ENCODE measurements at places on chromosomes 11 and 22. TPM values are rescaled to one million over a fixed set of nuclear protein-coding genes. Genes with fewer than 3 reads are reported as not detected.

- DNase-seq: no peak
Measured at GRCh38 chr11:28793282-28793738, 685.1 kb downstream of the METTL15 start.

The MMP27 gene
- total RNA-seq: not detected

DNA sequence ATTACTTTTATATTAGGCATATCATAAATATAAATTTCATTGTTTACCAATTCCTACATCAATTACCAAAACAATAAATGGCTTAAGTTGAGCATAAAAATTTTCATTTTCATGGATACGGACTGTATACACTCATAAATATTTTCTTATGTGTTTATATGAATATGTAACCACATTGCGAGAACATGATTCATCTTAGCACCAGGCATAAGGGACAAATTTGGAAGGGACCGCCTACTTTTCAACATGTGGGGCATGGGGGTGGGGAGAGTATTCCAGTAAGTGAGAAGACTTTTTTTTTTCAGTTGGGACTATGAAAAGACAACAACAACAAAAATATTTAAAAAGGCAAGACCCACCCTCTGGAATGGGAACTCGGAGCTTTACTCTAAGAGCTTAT is 296.1 kb downstream of the RAB38 start:
- DNase-seq: no peak

- no peak for DNase-seq
Measured at GRCh38 chr22:25114369-25115362, 85.0 kb upstream of the CRYBB3 start.

- DNase-seq: no peak
Measured at GRCh38 chr11:75142714-75143419, 8.0 kb upstream of the SLCO2B1 start.

The FAR1 gene
- total RNA-seq: 46.7 TPM

DNA sequence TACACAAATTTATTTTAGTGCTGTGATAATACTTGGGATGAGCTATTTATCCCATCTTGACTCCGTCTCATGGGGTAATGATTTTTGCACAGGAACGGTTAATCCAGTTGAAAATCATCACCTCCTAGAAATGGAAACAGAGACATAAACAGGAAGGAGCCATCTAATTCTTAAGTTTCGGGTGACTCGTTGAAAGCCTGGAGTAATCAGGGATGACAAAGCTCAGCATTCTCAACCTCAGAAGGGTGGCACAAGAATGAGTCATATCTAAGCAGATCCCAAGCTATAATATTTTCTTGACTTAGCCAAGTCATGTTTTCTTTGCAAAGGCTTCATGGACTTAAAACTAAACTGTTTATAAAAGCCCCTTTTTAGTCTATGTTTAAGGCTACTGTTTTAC is 280.8 kb upstream of the CCDC90B start:
- DNase-seq: no peak

The INPP5J gene
- total RNA-seq: 3.0 TPM

DNA sequence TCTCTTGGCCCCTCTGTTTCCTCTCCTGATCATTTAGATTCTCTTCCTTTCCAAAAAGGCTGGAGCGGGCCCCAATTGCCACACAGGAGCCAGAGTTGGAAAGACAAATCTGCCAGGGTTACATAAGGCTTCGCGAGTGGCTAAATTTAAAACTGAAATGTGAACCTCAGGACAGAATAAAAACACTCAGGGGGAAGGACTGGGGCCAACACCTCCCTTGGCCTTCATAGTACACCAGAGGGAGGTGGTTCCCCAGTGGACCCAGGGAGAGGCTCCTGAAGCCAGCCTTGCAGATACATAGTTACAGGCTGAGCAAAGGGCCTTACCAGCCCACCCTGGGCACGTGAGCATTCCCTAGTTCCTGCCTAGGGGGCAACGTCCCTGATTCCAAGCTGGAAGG is 150.1 kb downstream of the MN1 start:
- no peak for DNase-seq

The VPS11 gene
- total RNA-seq: 43.1 TPM

The OR10A5 gene
- not detected for total RNA-seq

- no peak for DNase-seq
Measured at GRCh38 chr22:43854121-43854785, 8.1 kb downstream of the SULT4A1 start.

- no peak for DNase-seq
Measured at GRCh38 chr11:34910817-34911216, 5.4 kb downstream of the APIP start.

The OR8U1 gene
- total RNA-seq: not detected

GRCh38 chr11:128419012-128419767 is 168.2 kb downstream of the ETS1 start:
- DNase-seq: no peak

The USP47 gene
- 114 TPM for total RNA-seq

GRCh38 chr11:122068141-122068540 is 47.9 kb downstream of the BLID start:
- DNase-seq: no peak

The DLG2 gene
- total RNA-seq: 8.4 TPM

- no peak for DNase-seq
Measured at GRCh38 chr11:43941257-43941994, 1.0 kb upstream of the C11orf96 start.

The FLRT1 gene
- not detected for total RNA-seq

- DNase-seq: no peak
Measured at GRCh38 chr11:70174547-70175235, 28.4 kb upstream of the FADD start.

- DNase-seq: peak; percentile 58
Measured at GRCh38 chr11:60971520-60971919, at the start of gene CD6. CD6 (plus strand) TSS chr11:60971680; CDS start chr11:60971866, 186 bp downstream.

All from upper lobe of left lung (tissue), 6 donors.